Type B pancreatic cell (in vitro differentiated cells): ENCODE measurements at places on chromosomes 7 and 10.

DNA sequence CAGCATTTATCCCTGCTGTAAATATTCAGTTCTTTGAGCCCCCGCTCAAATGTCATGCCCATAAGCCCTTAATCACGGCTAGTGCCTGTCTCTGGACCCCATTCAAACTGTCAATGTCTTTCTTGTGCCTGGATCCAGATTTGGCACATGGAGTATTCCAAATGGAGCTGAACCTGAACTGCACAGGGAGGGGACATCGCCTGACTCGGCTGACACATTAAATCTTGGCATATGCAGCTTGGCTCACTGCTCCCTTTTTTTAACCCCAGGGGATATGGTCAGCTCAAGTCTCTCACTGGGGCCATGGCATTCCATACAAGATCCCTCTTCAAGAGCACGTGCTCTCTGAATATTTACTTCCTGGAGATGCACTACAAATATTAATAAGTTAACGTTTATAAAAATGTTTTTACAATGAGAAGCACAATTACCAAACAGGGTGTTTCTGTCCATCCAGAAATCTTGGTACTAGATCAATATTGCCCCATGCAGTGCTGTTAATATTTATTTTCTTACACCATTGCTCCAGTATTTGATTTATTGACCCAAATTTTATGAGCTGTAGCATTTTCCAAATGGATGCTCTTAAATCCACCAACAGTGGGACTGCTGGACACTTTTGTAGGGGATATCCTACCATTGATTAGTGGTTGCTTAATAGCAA lies 57.4 kb downstream of the FGFR2 start:
- no peak for DNase-seq

DNA sequence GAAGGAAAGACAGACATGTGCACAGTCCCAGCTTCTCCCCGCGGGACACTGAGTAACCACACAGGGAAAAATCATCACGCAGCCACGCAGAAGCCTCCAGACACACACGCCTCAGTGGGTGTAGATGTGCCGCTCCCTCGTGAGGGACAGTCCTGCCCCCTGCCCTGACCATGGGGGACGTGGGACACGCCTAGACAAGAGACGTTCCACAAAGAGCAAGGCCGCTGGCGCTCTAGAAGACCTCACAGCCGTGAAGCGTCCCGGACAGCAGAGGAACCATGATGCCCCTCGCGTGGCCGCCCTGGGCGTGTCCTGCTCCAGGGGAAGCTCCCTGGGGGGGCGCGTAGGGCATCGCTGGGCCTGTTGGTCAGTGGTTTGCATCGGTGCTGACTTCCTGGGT lies 210.8 kb downstream of the DNAJB6 start:
- no peak for DNase-seq

GRCh38 chr7:123929107-123929506 lies 4.1 kb downstream of the SPAM1 start:
- DNase-seq: no peak

- no peak for DNase-seq
Measured at GRCh38 chr7:37735196-37735595, 51.6 kb downstream of the GPR141 start.

DNA sequence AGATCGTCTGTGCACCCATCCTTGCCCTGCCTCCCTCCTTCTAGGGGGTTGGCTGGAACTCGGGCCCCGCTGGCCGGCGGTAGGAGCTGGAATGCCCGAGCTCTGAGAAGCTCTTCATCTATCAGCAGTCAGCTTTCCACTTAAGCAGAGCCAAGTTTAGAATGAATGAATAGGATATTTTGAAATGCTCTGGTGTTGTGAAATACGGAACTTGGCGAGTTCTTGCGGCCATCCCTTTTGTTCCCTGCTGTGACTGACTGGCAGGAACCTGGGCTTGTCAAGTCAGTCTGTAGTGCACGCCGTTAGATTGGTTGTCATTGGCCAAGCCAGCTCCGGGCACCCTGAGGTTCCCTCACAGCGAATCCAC lies 33.3 kb downstream of the FOXK1 start:
- DNase-seq: no peak
